ENCODE measurements at places on chromosomes 1 and 21. TPM values are rescaled to one million over a fixed set of nuclear protein-coding genes. Genes with fewer than 3 reads are reported as not detected.

LGR6 gene
- total RNA-seq, result 0.05 TPM

TAL1 gene
- total RNA-seq, result 1.5 TPM

EXOSC10 gene
- 44.9 TPM for total RNA-seq

PNRC2 gene
- 143 TPM for total RNA-seq

RBM11 gene
- 0.90 TPM for total RNA-seq

LCE4A gene
- total RNA-seq, result not detected

RHBDL2 gene
- total RNA-seq, result 0.99 TPM

CD1D gene
- total RNA-seq, result 33.5 TPM

DNA sequence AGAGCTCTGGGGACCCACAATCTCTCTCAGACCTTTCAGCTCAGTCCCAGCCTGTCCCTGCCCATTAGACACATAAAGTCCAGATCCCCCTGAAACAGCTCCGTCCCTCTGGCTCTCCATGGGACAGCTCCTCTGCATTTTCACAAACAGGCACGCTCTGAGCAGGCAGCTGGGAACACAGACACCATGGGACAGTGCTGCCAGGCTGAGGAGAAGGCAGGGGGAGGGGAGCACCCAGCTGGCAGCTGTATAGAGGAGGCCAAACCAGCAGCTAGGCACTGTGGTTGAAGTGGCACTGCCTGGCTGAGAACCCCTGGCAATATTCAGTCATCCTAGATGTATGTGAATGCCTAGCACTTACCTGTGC lies 2.0 kb downstream of the TMEM63A start:
- peak overlapping the region; percentile 86 for H3K4me3 ChIP-seq
- DNase-seq, result peak; percentile 66
- peak overlapping the region; percentile 98 for H3K27ac ChIP-seq
- H3K4me1 ChIP-seq, result peaks cover 75% of the 10 kb centered on the region
- H3K36me3 ChIP-seq, result peaks cover 35% of the 10 kb centered on the region
- H3K27me3 ChIP-seq, result no peaks in the 10 kb centered on the region

DNA sequence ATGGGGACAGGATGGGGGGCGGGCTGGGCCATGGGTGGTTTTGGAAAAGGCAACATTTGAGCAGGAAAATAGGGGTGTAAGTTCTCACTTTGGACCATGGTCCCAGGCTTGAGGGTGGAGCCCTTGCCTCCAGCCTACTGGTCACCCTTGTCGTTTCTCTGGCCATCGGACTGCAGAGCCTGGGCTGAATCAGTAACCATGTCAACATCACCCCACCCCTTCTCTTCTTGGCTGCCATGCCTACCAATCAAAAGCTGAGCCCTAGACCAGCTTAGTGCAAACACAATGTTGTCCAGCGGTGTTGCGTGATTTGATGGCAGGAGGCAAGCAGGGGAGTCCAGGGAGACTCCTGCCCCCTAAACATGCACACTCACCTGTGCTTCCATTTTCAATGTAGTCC lies 231.0 kb upstream of the KAZN start:
- no peak for DNase-seq
- H3K36me3 ChIP-seq, result no peaks in the 10 kb centered on the region
- peaks cover 3% of the 10 kb centered on the region for H3K4me1 ChIP-seq
- H3K27ac ChIP-seq, result no peak overlapping the region
- H3K27me3 ChIP-seq, result no peaks in the 10 kb centered on the region

DNA sequence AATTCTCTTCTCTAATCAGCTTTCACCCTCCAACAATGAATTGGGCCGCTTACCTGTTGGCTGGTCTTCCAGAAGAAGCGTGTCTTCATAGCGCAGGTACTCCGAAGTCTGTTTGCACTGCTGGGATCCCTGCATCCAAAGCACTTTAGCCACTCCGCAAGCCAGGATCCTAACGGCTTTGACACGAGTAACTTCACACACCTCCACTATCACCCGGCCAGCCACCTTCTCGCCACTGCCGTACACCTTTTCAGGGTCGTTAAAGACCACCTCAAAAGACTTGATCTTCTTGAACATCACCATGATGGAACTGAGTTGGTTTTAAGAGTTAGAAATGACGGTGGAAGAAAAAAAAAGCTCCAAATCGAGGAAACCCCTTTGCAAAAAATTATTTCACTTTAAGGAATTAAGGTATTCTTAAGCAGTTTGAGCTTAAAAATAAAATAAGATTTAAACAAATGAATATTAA lies 381 bp downstream of the TXNIP start:
- peaks cover 34% of the 10 kb centered on the region for H3K36me3 ChIP-seq
- no peaks in the 10 kb centered on the region for H3K27me3 ChIP-seq
- no peak for DNase-seq
- peak overlapping the region; percentile 98 for H3K27ac ChIP-seq
- peak overlapping the region; percentile 76 for H3K4me3 ChIP-seq

- H3K27me3 ChIP-seq, result no peaks in the 10 kb centered on the region
- DNase-seq, result no peak
- no peak overlapping the region for H3K27ac ChIP-seq
- H3K36me3 ChIP-seq, result no peaks in the 10 kb centered on the region
- H3K4me3 ChIP-seq, result no peak overlapping the region
Observed at GRCh38 chr1:187689129-187689528, 860.4 kb downstream of the PLA2G4A start.

GRCh38 chr1:77424236-77424635 lies 142.4 kb downstream of the AK5 start:
- H3K27me3 ChIP-seq, result no peaks in the 10 kb centered on the region
- no peak overlapping the region for H3K4me3 ChIP-seq
- DNase-seq, result no peak
- no peaks in the 10 kb centered on the region for H3K4me1 ChIP-seq

DNA sequence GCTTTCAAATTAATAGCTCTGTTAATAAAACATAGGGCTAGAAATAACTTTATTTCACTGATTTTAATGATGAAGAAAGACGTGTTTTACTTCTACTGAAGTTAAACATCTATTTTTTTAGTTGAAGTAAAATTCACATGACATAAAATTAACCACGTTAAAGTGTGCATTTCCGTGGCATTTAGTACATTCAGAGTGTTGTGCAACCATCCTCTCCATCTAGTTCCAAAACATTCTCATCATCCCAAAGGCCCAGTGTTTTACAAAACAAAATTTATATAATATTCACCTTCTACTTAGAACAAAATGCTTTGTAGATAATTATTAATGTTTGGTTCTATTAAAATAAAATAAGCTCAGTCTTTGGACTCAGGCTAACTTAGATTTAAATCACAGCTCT lies 108.5 kb upstream of the GNG12 start:
- no peak overlapping the region for H3K4me3 ChIP-seq
- H3K36me3 ChIP-seq, result no peaks in the 10 kb centered on the region
- H3K27me3 ChIP-seq, result no peaks in the 10 kb centered on the region
- no peaks in the 10 kb centered on the region for H3K4me1 ChIP-seq
- no peak for DNase-seq

DNA sequence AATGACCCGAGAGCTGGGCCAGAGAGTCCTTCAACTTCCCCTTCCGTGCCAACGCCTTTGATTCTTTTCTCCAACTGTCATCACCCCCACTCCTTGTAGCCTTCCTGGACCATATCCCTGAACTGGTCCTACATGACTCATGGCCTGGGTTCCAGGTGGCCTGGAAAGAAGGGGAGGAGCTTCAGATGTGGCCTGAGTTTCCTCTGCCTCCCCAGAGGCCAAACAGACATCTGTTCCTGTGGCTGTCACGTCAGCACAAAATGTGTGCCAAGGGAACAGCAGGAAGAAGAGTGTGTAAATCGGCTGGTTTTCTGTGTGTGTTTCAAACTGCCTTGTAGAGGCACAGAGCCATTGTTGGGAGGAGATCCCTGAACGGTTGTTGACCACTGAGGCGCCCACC lies 24.9 kb upstream of the KIRREL1 start:
- DNase-seq, result no peak
- H3K36me3 ChIP-seq, result no peaks in the 10 kb centered on the region
- H3K4me1 ChIP-seq, result peaks cover 13% of the 10 kb centered on the region
- no peak overlapping the region for H3K27ac ChIP-seq
- no peaks in the 10 kb centered on the region for H3K27me3 ChIP-seq

DNA sequence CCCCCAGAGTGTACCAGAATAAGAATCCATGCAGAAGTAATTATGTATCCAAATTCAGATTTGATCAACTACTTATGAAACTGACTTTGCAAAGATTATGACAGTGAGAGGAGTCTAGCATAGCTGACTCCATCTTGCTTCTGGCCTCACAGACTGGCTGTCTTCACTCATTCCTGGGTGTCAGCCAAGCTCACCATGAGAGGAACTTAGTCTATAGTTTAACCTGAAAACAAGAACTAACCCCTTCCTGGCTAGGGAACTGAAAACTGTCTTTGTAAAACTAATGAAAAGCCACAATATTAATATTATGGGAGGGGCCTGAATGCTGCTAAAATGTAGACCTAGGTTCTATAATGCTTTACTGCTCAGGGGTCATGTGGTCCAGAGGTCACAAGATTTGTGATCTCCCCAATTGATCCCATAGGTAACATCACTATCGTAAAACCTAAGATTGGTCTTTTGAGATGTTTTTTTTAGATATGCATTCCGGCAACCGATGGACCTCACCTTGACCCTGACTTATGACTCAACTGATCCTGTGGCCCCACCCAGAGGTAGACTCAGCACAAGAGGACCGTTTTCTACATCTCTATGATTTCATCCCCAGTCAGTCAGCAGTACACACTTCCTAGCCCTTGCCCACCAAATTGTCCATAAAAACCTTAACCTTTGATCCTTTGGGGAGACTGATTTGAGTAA lies 55.2 kb downstream of the ATP1B1 start:
- DNase-seq, result no peak
- no peaks in the 10 kb centered on the region for H3K27me3 ChIP-seq
- no peaks in the 10 kb centered on the region for H3K36me3 ChIP-seq
- no peaks in the 10 kb centered on the region for H3K4me1 ChIP-seq
- H3K27ac ChIP-seq, result no peak overlapping the region

GRCh38 chr1:208748387-208749165 lies 504.4 kb upstream of the PLXNA2 start:
- no peaks in the 10 kb centered on the region for H3K36me3 ChIP-seq
- H3K4me3 ChIP-seq, result no peak overlapping the region
- no peaks in the 10 kb centered on the region for H3K4me1 ChIP-seq
- H3K27ac ChIP-seq, result no peak overlapping the region
- DNase-seq, result no peak
- no peaks in the 10 kb centered on the region for H3K27me3 ChIP-seq

DNA sequence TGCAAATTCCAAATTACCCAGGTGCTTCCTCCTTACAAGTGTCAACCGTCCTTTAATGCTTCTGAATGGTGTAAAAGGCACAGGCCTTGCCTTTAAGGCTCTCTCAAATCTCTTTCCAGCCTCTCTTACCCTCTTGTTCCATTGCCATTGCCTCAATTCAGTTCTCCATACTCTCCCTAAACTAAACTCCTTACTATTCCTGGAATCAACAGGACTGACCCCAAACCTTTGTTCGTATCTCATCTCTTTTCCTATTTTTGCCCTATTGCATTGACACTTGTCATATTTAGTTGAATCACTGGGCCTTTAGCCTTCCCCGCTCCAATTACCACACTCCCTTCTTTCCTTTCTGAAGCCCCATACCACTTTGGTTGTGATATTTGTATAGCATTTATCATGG lies 3.9 kb upstream of the CD55 start:
- H3K27ac ChIP-seq, result no peak overlapping the region
- H3K36me3 ChIP-seq, result no peaks in the 10 kb centered on the region
- H3K4me3 ChIP-seq, result no peak overlapping the region
- peaks cover 6% of the 10 kb centered on the region for H3K27me3 ChIP-seq

- no peak overlapping the region for H3K27ac ChIP-seq
- H3K36me3 ChIP-seq, result no peaks in the 10 kb centered on the region
- no peaks in the 10 kb centered on the region for H3K27me3 ChIP-seq
- no peak overlapping the region for H3K4me3 ChIP-seq
Observed at GRCh38 chr1:153347856-153348255, 785 bp downstream of the PGLYRP4 start.

DNA sequence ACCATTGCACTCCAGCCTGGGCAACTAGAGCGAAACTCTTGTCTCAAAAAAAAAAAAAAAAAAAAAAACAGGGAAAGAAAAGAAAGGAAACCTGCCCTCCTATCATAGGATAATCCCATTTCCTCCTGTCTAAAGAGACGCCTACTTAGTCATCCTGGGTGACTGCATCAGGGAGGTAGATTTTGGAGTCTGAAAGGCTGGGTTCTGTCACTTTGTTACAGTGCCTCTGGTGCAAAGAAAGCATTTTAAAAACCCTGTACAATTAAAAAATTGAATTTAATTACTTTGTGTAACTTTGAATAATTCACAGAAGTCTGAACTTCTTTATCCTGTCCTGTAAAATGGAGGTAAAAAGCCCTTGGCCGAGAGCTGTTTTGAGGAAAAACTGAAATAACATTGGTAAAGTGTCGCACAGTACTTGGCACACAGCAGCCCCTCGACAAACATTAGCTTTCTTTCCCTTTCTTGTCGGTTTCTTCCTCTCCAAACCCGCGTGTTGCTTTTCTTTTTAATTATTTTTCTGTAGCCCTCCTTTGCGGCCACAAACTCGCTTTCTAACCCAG lies 657 bp upstream of the HDAC1 start:
- peak overlapping the region; percentile 85 for H3K27ac ChIP-seq
- no peak for DNase-seq
- H3K4me3 ChIP-seq, result peak overlapping the region; percentile 67
- no peaks in the 10 kb centered on the region for H3K27me3 ChIP-seq

DNA sequence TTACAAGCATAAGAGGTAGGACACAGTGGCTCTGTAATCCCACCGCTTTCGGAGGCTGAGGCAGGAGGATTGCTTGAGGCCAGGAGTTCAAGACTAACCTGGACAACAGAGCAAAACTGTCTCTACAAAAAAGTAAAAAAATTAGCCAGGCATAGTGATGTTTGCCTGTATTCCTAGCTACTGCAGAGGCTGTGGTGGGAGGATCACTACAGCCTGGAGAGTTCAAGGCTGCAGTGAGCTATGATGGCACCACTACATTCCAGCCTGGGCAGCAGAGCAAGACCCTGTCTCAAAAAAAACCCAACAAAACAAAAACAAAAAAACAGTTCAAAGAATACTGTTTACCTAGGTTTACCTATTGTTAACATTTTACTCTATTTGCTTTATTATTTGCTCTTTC lies 37.4 kb downstream of the CLIC4 start:
- no peaks in the 10 kb centered on the region for H3K36me3 ChIP-seq
- H3K4me3 ChIP-seq, result no peak overlapping the region
- DNase-seq, result no peak
- no peaks in the 10 kb centered on the region for H3K4me1 ChIP-seq
- no peak overlapping the region for H3K27ac ChIP-seq

Data from thymus (tissue), 14 donors.